ENCODE measurements at places on chromosomes 6 and 20.

DNA sequence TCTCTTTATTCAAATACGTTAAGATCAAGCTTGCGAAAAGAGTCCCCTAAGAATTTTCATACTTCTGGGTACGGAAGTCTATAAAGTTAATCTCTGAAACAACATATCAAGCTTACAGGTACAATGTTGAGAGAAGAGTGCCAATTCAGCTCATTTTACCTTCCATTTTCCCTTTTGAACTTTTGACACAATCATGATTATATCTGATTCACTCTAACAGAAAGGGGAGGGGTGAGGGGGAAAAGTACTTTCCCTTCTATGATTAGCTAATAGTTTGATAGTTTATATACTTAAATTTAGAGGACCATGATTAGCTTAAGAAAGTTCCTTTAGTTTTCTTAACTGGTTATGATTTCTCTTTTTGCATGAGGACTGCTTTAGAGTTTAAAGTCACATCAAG, 33.5 kb downstream of the SNX3 start:
- no peak for DNase-seq

DNA sequence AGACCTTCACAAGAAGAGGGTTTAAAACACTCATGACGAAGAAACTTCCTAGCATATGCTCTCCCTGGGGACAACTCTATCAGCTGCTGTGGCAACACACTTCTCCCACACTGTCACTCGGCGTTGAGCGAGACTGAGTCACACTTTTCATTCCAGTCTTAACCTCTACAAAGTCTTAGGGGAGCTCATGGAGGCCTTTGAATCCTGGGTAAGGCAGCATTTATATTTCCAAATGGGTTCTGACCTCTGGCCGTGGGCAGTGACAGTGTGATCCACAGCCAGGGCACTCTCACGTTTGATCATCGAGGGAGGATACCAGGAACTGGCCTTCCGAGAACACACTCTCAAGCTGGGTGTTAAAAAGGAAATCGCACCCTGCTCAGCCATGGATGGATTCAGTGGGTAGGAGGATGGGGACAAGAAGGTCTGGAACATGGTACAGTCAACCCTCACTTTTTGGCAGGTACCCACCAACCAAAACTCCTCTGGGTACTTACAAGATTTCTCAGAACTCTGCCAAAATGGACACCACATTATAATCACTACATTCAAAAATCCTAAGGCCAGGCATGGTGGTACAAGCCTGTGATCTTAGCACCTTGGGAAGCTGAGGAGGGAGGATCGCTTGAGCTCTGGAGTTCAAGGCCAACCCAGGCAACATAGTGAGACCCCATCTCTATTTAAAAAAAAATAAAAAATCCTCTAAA, 19.6 kb downstream of the RRBP1 start:
- DNase-seq, result no peak

GRCh38 chr20:9838378-9839295, at the start of gene PAK5:
Gene PAK5 (minus strand): TSS chr20:9839076. CDS start chr20:9644328, 194,748 bp downstream.
- peak; percentile 84 for DNase-seq

- peak; percentile 8 for DNase-seq
Measured at GRCh38 chr6:158564243-158565121, 4.6 kb downstream of the TMEM181 start.

- DNase-seq, result peak; percentile 81
Measured at GRCh38 chr20:46174469-46175126, 56.5 kb downstream of the CD40 start.

DNA sequence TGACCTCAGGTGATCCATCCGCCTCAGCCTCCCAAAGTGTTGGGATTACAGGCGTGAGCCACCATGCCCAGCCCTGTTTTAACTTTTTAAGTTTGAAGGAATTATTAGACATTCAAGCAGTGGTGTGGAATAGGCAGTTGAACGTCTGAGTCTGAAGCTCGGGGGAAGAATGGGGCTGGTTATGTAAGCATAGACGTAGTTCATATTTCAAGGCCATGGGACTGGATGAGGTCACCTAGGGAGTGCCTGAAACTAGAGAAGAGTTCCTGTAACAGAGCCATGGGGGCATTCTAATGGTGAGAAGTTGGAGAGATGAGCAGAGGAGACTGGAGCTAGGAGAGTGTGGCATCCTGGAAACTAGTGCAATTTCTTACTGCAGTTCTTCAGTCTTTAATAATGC, 6.4 kb downstream of the CDKAL1 start:
- DNase-seq, result no peak

DNA sequence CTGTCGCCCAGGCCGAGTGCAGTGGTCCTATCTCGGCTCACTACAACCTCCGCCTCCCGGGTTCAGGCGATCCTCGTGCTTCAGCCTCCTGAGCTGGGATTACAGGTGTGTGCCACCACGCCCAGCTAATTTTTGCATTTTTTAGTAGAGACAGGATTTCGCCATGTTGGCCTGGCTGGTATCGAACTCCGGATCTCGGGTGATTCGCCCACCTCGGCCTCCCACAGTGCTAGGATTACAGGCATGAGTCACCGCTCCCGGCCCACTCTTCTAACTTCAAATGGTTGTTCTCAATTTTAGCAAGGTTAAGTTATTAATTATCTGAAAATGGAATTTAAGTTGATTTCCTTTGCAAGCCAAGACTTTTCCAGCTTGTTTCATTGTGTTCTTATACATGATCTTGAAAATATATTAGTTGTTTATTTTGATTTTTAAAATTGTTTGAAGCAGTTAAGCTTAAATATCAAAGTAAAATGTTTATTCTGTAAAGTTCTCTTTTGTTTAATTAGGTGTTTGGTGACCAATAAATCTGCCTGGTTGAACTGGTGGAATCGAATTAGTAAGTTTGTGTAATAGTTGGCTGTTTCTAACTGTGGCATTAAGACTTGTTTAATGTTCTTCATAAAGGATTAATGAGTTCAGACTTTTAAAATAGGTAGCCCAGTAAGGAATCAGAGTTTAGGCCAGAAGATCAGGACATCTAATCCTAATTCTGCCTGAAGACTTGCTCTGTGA, 2.3 kb downstream of the PM20D2 start:
- no peak for DNase-seq

GRCh38 chr6:148470606-148471465, 128.2 kb downstream of the SASH1 start:
- DNase-seq, result no peak

GRCh38 chr6:31970604-31971271, 1.2 kb downstream of the DXO start:
- no peak for DNase-seq

DNA sequence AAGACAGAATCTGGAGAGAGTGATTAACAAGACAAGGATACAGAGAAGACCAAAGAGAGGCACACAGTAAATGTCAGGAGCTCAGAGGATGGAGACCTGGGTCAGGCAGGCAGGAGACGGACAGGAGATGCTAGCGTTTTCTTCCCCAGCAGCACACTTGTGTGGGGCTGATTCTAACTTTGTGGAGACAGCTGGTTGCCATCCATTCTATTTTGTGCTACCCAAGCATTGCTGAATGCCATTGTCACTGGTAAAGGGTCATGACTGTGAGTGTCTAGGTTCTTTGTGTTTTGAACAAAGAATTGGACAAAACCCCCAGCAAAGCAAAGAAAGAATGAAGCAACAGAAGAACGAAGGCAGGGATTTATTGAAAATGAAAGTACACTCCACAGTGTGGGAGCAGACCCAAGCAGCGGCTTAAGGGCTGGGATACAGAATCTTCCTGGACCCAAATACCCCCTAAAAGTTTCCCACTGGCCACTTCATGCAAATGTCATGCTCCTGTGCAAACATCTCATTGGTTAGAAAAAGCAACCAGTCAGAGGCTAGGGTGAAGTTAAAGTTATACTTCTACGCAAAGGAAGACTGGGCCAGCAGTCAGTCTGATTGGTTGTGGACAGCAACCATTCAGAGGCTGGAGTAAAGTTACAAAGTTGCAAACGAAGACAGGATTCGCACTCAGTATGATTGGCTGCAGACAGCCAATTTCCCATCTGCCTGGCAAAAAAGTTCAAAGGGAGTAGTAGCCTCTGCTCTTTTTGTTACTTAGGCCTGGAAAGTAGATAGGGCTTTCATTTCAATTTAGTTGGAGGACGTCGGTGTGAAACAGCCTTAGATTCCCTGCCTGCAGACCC, 17.5 kb downstream of the PTK7 start:
- DNase-seq, result no peak

GRCh38 chr6:85449818-85450759, at the start of gene NT5E:
Gene NT5E (plus strand): TSS chr6:85450083. CDS start chr6:85450140, 57 bp downstream.
- peak; percentile 88 for DNase-seq

DNA sequence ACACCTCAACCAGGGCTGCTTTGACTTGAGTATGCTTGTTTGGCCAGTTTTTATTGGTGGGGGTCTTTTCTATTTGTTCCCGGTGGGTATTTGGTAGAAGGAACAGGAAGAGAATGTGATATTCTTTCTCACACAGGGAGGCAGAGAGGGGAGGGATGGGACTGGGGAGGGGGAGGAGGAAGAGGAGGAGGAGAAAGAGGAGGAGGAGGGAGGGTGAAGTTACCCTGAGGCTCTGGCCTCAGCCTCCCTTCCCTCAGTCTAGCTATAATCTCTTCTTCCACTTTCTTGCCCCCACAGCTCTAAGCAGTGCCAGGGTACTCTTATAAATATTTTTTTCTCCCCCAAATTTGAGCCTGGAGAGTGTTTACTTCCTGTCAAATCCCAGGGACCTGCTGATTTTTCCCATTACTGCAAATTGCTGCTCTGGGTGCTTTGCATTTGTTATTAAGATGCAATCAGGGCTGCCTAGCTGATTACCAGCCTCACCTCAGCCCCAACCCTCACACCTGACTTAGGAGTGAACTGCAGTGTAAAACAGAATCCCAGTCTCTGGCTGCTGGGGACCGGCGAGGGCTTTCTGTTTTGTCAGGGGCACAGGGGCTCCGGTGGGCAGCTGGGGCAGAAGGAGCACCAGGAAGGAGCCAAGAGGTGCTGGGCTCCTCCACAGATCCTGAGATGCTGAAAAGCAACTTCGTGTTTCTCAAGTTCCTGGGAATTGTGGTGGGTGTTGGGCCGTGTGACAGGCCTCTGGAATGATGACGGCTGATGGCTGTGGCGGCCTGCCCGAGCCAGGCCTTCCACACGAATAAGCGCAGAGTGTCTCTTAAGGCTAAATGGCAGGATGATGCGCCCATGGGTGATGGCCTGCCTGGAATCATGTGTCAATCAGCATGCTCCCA, 141.4 kb downstream of the CD83 start:
- DNase-seq, result no peak

DNA sequence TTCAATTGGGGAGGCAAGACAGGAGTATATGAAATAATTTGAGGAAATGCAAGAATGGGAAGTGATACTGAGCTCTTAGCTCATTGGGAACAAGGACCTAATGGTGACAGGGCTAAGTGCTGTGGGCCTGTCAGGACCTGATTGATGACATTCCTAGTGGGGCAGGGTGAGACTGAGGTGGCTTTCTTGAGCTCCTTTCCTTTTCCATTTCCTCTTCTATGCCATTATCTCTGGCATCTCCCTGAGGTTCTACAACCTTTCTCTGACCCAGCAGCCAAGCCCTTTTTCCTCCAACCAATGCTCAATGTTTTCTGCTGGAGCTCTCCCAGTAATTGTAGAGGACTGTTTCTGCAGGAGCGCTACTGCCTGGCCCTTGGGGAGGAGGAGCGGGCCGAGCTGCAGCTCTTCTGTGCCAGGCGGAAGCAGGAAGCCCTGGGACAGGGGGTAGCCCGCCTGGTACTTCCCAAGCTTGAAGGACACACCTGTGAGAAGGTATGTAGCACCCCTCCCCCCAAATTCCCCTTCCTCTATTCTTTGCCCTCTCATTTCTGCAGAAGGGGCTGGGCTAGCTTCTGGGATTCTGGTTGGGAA, 2.8 kb upstream of the TOMM6 start:
- DNase-seq, result no peak

GRCh38 chr6:2617729-2618128, 133.0 kb downstream of the MYLK4 start:
- DNase-seq, result no peak

GRCh38 chr6:105897131-105897530, 189.0 kb upstream of the PRDM1 start:
- DNase-seq, result no peak

DNA sequence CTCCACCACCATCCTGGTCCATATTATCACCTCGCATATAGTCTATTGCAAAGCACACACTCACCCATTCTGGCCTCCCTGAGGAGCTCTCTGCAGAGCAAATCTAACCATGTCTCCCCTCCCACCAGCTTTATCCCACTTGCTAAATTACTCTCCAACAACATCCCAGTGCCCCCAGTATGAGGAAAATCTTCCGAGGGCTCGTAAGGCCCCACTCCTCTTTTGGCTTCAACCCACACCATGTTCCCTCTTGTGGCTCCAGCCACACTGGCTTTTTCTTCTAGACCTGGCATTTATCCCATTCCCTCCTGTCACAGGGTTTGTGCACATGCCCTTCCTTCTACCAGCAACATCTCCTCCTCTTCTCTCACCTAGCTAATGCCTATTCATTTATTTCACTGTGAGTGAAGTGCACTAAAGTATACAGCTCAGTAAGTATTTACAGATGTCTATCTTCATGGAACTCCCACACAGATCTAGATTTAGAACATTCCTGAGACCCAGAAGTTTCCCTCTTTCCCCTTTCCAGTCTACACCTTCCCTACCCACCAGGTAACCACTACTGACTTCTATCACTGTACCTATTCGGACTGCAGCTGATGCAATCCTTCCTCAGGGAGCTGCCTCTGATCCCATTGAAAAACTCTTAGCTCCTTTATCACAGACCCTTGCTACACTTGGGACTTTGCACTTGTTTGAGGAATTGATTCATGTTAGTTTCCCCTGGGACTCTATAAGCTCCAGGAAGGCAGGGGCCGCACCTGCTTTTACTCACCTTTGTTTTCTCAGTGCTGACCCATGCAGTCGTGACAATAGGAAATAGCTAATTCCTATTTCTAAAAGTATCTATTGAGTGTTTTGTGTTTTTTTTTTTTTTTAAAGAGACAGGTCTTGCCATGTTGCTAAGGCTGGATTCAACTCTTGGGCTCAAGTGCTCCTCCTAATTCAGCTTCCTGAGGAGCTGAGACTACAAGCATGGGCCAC, 15.5 kb downstream of the MRPL14 start:
- DNase-seq, result no peak

DNA sequence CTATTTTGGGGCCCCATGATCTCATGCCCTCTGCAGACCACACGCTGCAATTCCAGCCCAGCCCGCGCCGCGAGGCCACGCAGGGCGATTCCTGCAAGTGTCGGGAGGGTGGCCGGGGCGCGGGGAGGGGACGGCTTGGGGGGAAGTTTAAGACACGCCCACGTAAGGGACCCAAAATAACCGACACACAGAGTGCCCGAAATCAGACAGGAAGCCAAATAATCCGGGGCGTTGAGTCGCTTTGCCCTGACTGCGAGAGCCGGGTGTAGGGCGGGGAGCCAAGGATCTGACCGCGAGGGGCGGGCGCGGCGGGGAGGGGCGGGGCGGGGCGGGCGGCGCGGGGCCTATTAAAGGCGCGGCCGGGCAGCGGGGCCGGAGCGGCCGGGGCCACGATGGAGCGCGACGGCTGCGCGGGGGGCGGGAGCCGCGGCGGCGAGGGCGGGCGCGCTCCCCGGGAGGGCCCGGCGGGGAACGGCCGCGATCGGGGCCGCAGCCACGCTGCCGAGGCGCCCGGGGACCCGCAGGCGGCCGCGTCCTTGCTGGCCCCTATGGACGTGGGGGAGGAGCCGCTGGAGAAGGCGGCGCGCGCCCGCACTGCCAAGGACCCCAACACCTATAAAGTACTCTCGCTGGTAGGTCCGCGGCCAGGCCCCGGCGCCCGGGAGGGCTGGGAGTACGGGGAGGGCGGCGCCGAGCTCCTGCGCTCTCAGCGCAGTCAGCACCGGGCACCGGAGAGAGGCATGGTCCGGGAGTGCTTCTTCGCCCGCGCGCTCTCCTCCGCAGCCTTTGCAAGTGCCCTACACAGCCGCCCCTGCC, at the start of gene ENPP1:
Gene ENPP1, plus strand, starts transcription at position 377 of the 816 bp plus-strand sequence. Its CDS starts 16 bp downstream, at position 393.
- peak; percentile 82 for DNase-seq

GRCh38 chr6:81556551-81556950, 195.9 kb downstream of the TENT5A start:
- no peak for DNase-seq

Measured in thyroid gland (tissue), 4 donors.